Cardiac muscle cell (in vitro differentiated cells and primary cell): ENCODE measurements at places on chromosomes 4 and X.
A peak's percentile ranks its signal among the peaks of the same experiment; 100 is the strongest.

- H3K36me3 ChIP-seq, result no peaks in the 10 kb centered on the region
- no peak overlapping the region for H3K27ac ChIP-seq
- no peaks in the 10 kb centered on the region for H3K27me3 ChIP-seq
- no peak overlapping the region for H3K4me3 ChIP-seq
- DNase-seq, result peak; percentile 48
Measured at GRCh38 chrX:70262952-70263567, 3.1 kb upstream of the P2RY4 start.

- H3K27me3 ChIP-seq, result no peaks in the 10 kb centered on the region
- H3K36me3 ChIP-seq, result no peaks in the 10 kb centered on the region
- H3K4me3 ChIP-seq, result no peak overlapping the region
- peaks cover 12% of the 10 kb centered on the region for H3K4me1 ChIP-seq
- H3K27ac ChIP-seq, result peak overlapping the region; percentile 18
Measured at GRCh38 chr4:163500586-163500985, 6.1 kb downstream of the TMA16 start.

DNA sequence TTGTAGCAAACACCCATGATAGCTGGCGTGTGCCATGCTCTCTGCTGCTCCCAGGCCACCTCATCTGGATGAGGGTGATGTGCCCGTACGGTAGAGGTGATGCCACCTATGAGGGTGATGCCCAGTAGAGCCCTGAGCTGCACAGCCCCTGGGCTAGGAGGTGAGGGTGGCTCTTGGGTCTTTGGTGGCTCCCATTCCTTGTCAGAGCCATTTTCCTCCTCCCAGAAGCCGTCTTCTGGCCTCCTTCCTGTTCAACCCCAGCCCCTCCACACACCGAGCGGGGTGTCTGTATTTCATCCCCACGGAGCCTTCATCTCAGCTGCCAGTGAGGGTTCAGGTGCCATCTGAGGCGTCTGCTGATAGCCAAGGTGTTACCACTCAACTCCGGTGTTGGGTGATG, 12.0 kb upstream of the TNIP2 start:
- peaks cover 20% of the 10 kb centered on the region for H3K4me1 ChIP-seq
- no peak overlapping the region for H3K4me3 ChIP-seq
- H3K27ac ChIP-seq, result peak overlapping the region; percentile 57
- no peaks in the 10 kb centered on the region for H3K36me3 ChIP-seq
- no peaks in the 10 kb centered on the region for H3K27me3 ChIP-seq

DNA sequence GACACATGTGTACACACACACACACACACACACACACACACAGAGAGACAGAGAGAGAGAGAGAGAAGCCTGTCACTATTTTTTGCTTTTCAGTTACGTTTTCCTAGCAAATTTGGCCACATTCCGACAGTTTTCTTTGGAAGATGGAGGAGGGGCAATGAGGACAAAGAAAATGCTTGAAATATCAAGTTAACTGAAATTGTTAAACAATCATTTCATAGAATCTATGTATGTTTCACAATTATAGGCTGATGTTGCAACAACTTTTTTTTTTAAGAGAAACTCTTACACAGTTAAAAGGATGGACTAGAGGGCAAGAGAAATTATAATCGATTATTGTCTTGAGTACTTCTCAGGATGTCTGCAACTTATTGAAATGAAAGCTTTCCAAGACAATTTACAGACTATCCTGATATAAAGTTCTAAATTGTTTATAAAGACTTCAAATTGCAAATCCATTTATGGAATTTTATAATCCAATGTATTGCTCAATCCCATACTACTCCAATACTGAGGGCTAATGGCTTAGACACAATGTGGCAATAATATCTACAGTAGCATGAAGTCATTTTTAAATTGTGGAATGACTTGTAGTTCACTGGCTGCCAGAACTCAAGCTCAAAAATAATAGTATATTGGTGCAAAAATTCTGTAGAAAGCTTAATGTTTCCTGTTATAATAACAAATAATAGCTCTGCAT, 647.0 kb upstream of the PCDH7 start:
- H3K27me3 ChIP-seq, result no peaks in the 10 kb centered on the region
- no peaks in the 10 kb centered on the region for H3K36me3 ChIP-seq
- H3K27ac ChIP-seq, result no peak overlapping the region
- DNase-seq, result no peak
- H3K4me3 ChIP-seq, result no peak overlapping the region

- no peaks in the 10 kb centered on the region for H3K36me3 ChIP-seq
- H3K4me3 ChIP-seq, result no peak overlapping the region
- H3K27ac ChIP-seq, result no peak overlapping the region
- H3K27me3 ChIP-seq, result no peaks in the 10 kb centered on the region
- no peak for DNase-seq
- H3K4me1 ChIP-seq, result no peaks in the 10 kb centered on the region
Measured at GRCh38 chr4:135357091-135357490, 1155.5 kb upstream of the PABPC4L start.

- H3K4me1 ChIP-seq, result no peaks in the 10 kb centered on the region
- H3K27me3 ChIP-seq, result no peaks in the 10 kb centered on the region
- no peak overlapping the region for H3K27ac ChIP-seq
- H3K36me3 ChIP-seq, result no peaks in the 10 kb centered on the region
Measured at GRCh38 chr4:89142691-89143669, 31.6 kb downstream of the TIGD2 start.

DNA sequence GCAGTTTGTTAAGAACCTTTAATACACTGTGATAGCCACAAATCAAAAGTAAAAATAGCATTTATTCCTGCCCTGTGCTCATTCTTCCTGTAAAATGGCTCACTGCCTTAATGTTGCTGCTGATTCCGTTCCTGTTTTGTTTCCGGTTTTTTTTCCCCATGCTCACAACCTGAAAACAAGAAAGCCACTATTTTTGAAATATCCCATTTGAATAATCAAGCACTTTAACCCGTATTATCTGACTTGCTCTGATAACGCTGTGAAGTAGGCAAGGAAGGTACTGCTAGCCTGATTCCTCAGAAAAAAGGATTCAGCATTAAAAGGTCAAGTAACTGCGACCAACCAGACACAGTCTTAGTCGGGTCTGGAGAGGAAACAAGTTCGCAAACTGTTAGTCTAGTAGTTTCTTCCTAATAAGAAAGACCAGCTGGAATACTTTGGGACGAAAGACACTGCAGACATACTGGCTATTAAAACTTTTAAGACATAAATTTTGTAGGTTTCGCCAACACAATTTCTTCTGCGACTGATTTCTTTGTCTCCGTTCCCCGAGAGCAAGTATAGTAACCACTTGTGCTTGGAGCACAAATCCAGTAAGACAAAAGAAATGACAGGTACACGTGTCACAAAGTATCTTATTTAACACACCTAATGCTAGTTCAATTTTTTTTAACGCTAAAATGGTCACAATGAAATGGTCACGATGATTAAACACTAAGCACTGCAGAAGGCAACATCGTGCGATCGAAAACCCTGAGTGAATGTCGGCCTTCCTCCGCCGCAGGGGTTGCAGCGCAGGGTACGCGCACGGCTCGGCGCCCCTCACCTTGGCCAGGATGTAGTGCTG, 802 bp downstream of the COX18 start:
- H3K4me3 ChIP-seq, result peak overlapping the region; percentile 64
- no peaks in the 10 kb centered on the region for H3K27me3 ChIP-seq
- peaks cover 8% of the 10 kb centered on the region for H3K36me3 ChIP-seq
- H3K27ac ChIP-seq, result peak overlapping the region; percentile 97

DNA sequence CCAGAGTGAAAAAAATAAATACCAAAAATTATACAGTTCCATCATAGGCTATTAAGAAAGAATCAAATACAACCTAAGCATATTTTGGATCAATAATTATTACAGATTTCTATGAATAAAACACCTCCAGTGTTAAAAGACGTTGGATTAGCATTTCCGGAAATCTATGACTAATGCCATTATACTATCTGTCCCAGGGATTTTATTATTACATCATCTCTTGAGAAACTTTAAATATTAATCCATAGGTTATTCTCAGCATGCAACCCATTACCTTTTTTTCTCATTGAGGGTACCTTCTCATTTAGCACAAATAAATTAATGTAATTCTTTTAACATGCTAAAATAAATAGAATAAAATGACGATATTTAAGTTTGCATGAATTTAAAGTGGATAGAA, 44.6 kb downstream of the CXorf58 start:
- no peak overlapping the region for H3K27ac ChIP-seq
- no peaks in the 10 kb centered on the region for H3K4me1 ChIP-seq
- no peaks in the 10 kb centered on the region for H3K27me3 ChIP-seq

DNA sequence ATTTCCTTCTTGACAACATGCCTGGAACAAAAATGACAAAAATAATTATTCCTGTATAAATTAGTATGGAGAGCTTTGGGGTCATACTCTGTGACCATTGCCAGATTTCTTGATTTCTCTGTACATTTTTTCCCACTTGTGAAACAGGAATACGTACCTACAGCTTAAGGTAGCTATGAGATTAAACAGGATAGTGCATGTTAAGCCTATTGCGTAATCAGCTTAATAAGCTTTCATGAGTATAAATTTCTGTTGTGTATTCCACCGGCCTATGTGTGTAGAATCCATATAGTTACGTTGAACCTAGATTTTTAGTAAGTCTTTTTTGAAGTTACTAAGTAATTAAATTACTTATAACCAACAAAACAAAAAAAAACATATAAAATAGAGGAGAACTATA, 334.9 kb downstream of the DCTD start:
- H3K27ac ChIP-seq, result no peak overlapping the region
- peaks cover 14% of the 10 kb centered on the region for H3K4me1 ChIP-seq

GRCh38 chr4:96646146-96646545, 806.3 kb downstream of the PDHA2 start:
- H3K4me3 ChIP-seq, result no peak overlapping the region
- no peaks in the 10 kb centered on the region for H3K27me3 ChIP-seq
- H3K4me1 ChIP-seq, result peaks cover 8% of the 10 kb centered on the region
- no peak overlapping the region for H3K27ac ChIP-seq
- DNase-seq, result no peak
